Ascending aorta (tissue), 2 donors: ENCODE measurements at places on chromosomes 7 and 10. TPM values are rescaled to one million over a fixed set of nuclear protein-coding genes. Genes with fewer than 3 reads are reported as not detected.

DNA sequence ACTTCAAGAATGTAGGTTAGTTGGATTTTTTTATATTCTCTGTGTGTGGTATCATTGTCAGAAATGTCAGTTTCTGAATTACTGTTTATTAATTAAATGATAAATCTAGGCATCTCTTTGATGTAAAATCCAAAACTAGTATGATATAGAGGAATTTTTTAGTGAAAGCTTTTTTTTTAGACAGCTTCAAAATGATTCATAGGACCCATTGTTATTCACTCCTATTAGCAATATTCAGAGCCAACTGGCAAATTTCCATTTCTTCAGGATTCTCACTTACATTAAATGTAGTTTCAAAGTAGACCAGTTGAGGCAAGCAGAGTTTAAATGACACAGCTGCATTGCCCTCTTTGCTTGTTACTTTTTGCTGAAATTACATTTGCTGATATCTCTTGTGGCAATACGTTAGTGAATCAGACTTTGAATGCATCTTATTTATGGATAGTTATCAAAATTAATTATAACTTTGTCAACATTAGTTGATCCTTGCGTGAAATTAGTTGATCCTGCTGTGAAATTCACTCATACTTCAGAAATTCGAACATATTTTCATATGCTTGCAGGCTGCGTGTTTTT, 20.3 kb downstream of the ZNF277 start:
- no peak for DNase-seq

The RBP3 gene
- not detected for total RNA-seq

The PPP1R3A gene
- total RNA-seq = not detected

The MUC3A gene
- total RNA-seq = not detected

- no peak for DNase-seq
Observed at GRCh38 chr7:9870674-9871073, 1103.0 kb upstream of the PHF14 start.

DNA sequence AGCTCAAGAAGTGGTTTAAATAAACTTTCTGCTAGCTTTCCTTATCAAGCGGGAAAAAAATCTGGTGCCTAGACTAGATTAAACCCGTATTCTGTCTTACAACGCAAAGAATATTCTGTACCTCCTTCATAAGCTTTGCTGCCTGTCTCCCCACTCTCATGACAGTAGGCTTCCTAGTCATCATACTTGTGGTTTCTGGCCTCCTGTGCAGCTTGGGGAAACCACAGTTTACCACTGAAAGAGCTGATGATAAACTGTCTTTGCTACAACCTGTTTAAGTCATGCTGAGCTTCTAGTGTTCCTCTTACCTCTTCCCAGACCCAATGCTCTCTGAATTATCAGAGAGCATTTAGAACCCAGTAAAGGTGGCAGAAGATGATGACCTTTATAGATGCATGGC, 55.0 kb downstream of the PODXL start:
- DNase-seq = no peak

The SHH gene
- 0.11 TPM for total RNA-seq

The DUSP5 gene
- total RNA-seq = 26.9 TPM

GRCh38 chr7:123916240-123916724, 8.8 kb upstream of the SPAM1 start:
- no peak for DNase-seq

DNA sequence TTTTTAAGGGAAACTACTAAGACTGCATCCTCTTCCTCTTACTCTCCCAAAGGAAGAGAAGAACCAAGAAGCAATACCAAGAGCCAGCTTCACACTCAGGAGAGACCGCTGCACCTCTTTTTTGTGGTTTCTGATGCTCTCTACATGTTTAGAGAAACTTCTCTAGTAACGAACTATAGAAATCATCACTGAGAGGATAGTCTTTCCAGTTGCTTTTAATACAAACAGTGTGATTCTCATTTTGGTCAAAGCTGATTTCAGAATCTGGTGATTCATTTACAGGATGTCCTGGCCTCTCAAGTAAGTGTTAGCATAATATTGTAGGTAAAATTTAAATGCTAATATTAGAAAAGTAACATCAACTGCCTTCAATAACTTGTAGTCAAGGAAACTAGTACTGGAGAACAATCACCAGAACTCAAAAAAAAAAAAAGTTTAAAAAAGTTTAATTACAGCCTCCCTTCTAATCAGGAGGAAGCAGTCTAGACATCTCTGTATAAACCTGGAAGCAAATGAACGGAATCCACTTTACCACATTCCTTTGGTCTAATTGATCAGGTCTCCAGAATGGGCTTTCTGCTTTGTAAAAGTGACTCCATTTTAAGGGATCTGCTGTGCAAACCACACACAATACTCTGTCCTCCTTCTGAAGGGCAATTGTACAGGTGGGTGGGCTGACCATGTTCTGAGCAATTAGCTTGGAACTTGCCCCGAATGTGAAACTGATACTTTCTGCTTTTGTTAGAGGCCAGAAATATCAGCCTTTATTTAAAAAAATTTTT, 3.0 kb downstream of the LAMB1 start:
- DNase-seq = no peak

DNA sequence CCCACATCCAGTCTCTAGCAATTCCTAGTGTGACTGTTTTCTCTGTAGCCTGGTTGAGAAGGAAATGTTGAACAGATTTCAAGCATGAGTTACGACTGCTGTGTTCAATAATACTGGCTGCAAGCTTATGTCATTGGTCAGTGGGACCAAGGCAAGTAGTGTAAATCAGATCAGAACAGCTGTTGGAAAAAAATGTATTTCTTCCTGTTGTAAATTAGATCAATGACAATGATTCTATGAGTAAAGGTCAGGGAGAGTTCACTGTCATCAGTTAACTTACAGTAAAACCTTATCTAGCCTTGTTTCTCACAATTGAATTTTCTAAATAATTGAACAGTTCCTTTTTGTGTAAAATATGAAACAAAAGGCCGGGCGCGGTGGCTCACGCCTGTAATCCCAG, 6.7 kb downstream of the OTUD1 start:
- DNase-seq = no peak

DNA sequence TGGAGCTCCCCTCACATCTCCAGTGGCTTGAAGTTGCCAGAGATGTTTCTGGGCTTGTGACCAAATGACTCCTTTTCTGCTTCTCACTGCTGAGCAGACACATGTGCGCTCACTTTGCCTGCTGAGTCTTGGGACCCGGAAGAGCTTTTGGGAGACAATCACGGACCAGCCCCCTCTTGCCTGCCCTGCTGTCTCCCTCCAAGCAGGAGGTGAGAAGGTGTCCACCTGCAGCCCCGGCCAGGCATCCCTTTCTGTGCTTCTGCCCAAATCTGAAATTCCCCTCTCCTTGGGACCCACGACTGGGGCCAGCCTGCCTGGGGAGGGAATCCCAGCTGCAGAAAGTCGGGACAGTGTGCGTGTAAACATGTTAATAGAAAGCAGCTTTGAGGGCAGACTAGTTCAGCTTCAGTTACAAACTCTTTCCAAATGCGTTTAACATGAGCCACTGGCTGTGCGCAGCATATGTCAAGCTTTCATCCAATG, 31.7 kb downstream of the HTRA1 start:
- DNase-seq = no peak

GRCh38 chr10:15715619-15716227, 4.0 kb downstream of the ITGA8 start:
- DNase-seq = no peak

The SFXN4 gene
- 13.7 TPM for total RNA-seq

GRCh38 chr7:142409471-142409870, 151.6 kb upstream of the PRSS58 start:
- DNase-seq = no peak

GRCh38 chr10:16562891-16563290, 41.2 kb upstream of the C1QL3 start:
- no peak for DNase-seq

DNA sequence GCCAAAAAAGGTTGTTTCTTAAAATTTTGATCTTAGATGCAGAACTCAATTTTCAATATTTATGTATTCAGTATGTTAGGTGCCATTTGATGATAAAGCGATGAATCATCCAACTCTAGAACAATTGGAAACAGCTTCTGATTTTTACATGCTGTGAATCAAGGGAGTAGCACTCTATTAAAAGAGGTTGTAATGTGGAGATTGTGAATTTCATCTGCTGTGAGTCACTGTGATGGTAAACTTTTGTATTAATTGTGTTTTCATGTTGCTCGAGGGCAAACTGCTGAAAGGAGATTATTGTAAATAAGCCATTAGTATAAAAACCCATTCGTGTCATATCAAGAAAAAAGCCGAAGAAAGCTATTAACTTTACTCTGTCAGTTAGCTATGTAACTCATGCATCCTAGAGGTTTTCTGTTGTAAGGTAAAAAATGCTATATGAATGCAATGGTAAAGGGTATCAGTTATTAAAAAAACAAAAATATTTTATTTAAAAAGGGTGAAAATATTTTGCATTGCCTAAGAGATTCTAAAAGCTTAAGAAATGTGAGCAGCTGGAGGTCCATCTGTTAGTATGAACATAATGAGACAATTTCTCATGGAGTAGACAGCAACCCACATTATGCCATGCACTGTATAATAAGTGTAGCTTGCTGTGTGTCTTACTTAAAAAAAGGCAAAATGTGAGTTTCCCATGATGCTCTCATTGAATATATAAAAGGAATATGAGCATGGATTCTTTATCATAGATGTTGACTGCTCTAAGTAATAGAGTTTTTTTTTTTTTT, 511.0 kb upstream of the PCDH15 start:
- DNase-seq = no peak

The FAM25A gene
- not detected for total RNA-seq

DNA sequence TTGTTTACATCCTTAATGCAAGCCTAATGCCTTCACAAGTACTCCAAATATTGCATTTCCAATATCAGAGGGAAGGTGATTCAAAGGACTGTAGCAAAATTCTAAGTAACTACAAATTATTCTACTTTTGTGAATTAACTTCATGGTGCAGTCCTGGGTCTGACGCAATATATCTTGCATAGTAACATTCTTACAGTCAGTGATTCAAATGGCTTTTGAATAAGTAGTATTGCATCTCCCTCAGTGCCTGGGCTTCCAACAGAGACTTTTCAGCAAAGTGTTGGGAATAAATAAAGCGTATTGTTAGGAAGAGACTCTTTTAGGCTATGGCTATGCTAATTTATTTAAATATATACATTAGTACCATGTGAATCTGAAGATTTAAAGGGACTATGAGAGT, 564.7 kb upstream of the COBL start:
- no peak for DNase-seq

The CPA4 gene
- total RNA-seq = not detected

DNA sequence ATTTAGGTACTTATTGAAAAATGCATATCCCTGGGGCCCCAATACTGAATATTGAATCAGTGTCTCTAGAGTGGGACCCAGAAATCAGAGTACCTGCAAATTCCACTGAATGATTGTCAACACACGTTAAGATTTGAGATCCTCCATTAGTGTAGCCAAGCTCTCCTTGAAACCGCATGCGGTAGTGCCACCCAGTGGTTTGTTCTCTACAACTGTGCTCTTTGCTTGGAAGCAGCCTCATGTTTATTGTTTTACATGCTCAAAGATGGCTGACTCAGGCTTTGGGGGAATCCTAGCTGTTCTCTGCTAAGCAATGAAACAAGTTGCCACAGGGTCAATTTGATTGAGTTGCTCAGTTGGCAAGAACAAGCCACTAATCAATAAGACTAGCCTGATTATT, 340.2 kb upstream of the CELF2 start:
- DNase-seq = no peak
